ENCODE measurements at places on chromosomes 4 and X. TPM values are rescaled to one million over a fixed set of nuclear protein-coding genes. Genes with fewer than 3 reads are reported as not detected.
A peak's percentile ranks its signal among the peaks of the same experiment; 100 is the strongest.

DNA sequence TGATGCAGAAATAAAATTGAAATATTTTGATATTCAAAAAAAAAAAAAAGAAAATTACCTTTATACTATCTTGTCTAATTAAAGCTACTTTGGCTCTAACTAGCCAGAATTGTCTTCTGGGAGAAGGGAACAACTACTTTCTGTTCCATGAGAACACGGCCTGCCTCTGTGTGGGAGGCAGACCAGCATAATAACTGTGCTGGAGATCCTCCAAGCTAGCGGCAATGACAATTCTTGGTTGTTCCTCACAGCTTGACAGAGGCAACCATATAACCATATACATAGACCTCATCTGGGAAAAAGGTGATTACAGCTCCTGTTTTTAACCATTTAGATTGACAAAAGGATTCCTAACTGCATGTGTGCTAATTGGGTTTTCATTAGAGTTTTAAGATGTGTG is 95.7 kb downstream of the RBMX2 start:
- no peak for DNase-seq

DNA sequence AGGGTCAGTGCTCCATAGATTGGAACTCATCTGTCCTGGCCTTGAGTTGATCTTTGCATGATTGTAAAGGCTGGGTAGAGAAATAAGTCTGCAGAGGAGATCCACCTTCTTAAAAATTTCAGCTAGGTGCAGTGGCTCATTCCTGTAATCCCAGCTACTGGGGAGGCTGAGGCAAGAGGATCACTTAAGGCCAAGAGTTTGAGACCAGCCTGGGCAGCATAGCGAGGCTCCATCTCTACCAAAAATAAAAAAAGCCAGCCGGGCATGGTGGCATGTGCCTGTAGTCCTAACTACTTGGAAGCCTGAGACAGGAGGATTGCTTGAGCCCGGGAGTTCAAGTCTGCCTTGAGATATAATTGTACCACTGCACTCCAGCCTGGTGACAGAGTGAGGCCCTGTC is 476 bp upstream of the CXCR3 start:
- no peak for DNase-seq

GRCh38 chrX:9997524-9997923 is 30.4 kb downstream of the CLDN34 start:
- DNase-seq, result no peak

The PDZD4 gene
- polyA plus RNA-seq, result 12.5 TPM

DNA sequence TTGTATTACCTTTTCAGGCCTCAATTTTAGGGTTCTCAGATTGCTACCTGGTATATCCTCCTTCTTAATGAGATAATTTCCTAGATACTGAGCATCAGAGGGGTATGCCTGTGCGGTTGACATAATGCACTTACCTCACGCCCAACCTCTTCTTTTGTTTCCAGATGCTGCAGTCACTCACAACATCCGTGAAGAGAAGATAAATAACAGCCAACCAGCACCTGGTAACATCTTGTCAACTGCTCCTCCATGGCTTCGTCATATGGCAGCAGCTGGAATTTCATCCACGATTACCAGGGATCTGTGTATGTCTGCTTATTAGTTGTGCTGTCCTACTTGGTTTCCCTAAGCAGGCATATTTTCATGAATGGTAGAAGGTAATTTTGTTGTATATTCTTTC is 16.7 kb downstream of the SAGE1 start:
- DNase-seq, result no peak

GRCh38 chr4:61294936-61295335 is 94.8 kb downstream of the ADGRL3 start:
- DNase-seq, result no peak

DNA sequence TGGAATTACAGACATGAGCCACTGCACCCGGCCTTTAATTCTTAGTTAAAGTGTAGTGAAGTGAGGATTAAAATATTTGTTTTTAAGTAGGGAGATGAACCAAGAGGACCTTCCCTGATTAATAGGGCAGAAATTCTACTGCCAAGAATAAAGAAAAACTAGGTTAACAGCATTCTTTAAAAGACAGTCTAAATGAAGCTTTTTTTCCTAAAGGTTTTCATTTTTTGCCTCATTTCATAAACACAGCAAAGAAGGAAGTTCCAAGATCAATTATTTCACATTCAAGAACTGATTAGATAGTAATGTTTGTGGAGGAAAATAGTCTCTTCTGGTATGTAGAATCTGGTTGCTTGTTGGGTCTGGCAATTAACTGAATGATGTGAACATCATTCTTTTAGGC is 112.1 kb upstream of the ARSJ start:
- no peak for DNase-seq

DNA sequence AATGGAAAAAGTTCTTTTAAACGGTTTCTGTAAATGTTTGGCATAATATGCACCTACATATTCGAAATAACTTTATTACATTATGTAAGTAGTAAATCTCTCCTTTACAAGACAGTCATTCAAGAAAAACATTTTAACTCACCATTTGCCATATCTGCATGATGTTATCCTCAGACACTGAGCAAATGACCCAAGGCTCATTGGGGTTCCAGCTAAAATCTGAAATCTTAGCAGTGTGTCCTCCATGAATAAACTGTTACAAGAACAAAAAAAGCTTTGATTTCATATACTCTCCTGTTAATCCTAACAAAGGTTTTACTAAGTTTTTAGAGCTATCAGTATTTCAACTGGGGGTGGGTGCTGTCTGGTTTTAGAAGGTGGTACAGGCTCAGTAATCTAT is 24.5 kb downstream of the RBBP7 start:
- DNase-seq, result no peak

The MTTP gene
- 10.6 TPM for polyA plus RNA-seq

The FANCB gene
- 4.1 TPM for polyA plus RNA-seq

GRCh38 chrX:9189286-9189685 is 155.4 kb upstream of the FAM9B start:
- DNase-seq, result no peak

DNA sequence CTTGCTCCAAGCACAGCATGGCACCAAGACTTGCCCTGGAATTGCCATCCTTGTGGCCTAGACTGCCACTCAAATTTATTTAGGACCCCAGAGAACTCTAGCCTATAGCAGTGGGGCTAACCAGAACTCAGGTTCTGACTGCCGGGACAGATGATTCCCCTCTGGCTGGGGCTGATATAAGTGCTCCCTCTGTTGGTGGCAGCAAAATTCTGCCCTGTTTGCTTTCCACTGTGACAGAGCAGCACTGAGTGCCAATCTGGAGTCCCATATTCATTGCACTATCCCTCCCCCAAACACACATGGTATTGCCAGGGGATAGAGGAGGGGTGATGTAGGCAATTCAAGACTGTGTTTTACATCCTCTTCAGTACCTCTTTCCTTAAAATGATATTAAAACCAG is 1081.9 kb downstream of the FAT4 start:
- no peak for DNase-seq

- no peak for DNase-seq
These were observed 161.4 kb downstream of the RAB28 start for GRCh38 chr4:13322681-13323101.

GRCh38 chrX:102784550-102784949 is 64.0 kb downstream of the GPRASP3 start:
- DNase-seq, result no peak

DNA sequence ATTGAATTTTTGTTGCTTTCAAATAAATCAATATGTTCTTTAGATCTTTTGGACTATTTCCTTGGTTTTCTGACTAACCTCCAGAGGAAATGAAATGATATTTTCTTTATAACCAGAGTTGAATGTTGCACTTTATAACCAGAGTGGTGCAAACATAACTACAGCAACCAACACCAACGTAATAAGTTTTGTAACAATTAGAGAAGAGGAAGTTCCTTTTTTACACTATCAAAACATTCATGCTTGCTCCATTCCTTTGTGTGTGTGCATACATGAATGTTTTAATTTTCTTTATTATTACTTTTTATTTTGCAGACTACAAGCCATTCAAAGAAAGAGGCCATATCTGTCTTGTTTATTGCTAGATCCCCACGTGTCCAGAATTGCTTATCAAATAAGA is 193.0 kb upstream of the PPP3CA start:
- no peak for DNase-seq

GRCh38 chr4:48602222-48602621 is 112.2 kb downstream of the ZAR1 start:
- DNase-seq, result no peak

The TMPRSS11B gene
- 0.04 TPM for polyA plus RNA-seq

The PDE6B gene
- 44.0 TPM for polyA plus RNA-seq

The HGFAC gene
- polyA plus RNA-seq, result 2.7 TPM

DNA sequence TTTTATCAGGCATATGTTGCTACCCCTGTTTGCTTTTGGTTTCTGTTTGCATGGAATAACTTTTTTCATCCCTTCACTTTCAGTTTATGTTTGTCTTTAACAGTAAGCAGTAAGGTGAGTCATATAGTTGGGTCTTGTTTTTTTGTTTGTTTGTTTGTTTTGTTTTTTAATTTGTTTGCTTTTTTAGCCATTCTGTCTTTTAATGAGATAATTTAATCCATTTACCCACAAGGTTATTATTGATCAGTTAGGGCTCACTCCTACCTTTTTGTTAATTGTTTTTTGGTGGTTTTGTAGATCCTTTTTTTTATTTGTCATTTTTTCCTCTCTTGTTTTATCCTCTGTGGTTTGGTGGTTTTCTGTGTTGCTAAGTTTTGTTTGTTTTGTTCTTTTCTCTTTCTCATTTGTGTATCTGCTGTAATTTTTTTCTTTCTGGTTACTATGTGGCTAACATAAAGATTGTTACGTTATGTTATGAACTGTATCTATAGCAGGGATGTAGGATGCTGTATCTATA is 379.5 kb upstream of the MAD2L1 start:
- no peak for DNase-seq

DNA sequence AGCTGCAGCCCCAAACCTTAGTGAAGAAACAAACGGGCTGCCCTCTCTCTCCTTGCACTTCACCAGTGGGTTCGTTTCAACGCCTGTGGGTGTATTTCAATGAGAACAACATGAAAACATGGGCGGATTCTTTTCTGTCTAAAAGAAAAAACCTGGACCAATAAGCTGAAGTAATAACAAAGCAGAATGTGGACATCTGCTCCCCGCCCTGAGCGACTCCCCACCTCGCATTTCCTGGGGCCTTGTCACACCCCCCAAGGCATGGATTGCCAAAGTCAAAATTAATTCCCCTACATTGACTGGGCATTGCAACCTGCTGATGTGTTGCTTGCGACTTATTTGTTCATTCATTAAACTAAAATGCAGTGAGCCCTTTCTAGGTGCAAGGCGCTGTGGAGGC is 142.9 kb downstream of the BCOR start:
- no peak for DNase-seq

DNA sequence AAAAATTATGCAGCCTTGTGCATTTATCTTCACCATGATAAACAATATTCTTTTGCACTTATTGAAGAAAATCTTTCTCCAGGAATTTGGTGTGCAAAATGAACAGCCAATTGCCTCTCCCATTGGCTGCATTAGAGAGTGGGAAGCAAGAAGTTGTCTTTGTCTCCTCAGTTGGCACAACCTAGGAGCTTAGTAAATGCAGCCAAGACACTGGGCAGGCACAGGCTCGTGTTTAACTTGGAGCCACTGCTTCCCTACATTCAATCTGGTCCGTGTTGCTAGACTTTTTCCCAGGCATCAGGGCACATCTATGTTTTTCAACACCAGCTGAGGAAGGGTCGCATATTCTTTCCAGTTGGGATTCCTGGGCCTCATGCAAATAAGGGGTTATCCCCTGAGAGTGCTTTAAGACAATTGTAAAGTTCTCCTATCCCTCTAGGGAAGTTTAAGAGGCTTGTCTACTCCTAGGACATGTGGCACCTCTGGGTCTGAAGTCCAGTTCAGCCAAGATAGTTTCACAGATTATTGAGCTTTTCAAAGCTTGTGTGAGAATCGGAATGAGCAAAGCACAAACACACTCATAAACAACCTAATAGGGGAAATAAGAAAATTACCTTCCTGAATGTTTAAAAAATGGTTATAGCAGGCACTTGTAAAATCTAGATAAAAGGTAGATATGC is 31.8 kb upstream of the SRD5A3 start:
- DNase-seq, result no peak

The SPOCK3 gene
- 13.8 TPM for polyA plus RNA-seq

- peak; percentile 85 for DNase-seq
These were observed 78.8 kb upstream of the LEF1 start for GRCh38 chr4:108247387-108248049.

DNA sequence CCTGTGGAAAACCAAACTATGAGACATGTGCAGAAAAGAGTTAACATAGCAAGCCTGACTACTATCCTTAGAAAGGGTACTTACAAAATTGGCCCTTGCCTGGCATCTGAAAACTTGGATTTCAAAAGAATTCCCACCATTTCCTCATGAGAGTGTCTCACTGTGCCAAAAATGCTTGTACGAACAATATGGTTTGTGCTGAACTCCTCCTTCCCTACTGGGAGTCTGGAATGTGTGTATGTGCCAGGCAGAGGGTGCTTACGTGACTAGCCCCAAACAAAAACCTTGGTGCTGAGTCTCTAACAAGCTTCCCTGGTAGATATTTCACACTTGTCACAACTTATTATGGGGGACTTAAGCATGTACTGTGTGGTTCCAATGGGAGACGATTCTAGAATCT is 81.7 kb upstream of the GIMD1 start:
- DNase-seq, result no peak

DNA sequence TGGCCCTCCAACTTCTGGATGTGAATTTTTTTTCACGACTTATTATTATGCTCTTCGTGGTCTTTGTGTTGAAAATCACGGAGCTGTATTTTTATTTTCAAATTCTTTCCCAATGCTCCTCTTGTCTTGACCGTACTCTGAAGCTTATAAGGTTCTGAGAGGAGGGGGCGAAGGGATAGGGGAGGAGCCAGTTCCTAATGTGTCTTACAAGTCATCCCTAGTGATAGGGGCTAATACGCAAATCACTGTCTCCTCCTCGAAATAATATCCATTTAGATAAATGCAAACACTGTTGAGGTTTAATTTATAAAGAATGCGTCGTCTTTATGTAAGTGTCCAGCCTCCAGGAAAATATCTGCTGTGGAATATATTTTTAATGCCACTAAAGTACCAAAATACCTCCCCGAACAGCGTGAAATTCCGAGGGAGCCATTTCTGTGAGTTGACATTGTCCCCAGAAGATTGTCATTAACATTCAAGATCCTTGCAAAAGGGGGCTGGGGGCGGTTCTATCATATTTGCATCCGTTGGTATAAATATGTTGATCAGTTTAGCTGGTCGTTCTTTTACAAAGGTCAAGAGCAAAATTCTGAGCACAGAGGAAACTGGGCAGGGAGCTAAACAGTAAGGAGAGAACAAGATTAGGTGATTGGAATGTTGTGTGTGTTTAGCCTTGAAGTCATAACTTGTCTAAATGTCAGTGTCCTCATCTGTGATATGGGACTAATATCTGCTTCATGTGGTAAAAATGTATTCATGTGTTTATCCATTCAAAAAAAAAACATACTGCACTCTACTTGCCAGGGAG is 3.7 kb upstream of the FAT1 start:
- peak; percentile 35 for DNase-seq

GRCh38 chr4:19693936-19694570 is 557.7 kb upstream of the SLIT2 start:
- no peak for DNase-seq

DNA sequence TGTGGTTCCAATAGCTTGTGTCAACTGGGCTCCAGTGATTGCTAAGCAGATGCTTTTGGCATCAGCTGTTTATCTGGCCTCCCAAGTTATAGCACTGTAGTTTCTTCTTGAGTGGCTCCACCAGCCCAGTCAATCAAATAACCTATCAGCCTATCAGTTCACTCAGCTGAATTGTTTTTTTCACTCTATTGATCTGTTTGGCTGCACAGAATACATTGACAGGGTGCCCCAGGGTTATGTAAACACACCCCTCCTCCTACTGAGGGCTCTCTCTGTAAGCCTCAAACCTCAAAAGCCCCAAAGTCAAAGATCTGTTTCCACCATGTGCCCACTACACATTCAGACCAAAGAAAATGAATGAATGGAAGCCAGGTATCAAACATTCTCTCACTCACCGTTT is 214.0 kb downstream of the HS6ST2 start:
- no peak for DNase-seq

The PQBP1 gene
- polyA plus RNA-seq, result 78.8 TPM

All from renal cortex interstitium (tissue), 15 donors.